ENCODE measurements at places on chromosomes 5 and 9.

- no peak for DNase-seq
Observed at GRCh38 chr5:53378590-53379247, 101.7 kb upstream of the FST start.

GRCh38 chr5:57724836-57725235 is 242.2 kb upstream of the ACTBL2 start:
- no peak for DNase-seq

- no peak for DNase-seq
Observed at GRCh38 chr5:15009420-15009819, 137.8 kb upstream of the ANKH start.

DNA sequence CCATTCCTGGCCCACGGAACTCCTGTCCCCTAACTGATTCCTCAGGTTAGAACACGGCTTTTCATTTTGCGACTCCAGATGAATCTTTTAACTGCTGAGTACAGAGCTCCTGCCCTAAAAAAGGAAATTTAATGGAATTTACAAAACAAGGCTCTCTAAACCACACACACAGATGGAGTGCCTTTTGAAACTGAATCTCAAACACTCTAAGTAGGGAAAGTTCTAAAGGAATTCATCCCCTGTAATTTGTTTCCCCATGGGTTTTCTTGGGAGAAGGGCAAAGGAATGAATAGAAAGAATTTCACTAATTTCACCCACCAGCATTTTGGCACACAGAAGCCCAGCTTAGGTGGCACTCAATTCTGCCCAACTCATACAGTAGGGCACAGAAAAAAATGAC is 106.5 kb downstream of the THBS4 start:
- DNase-seq = no peak

DNA sequence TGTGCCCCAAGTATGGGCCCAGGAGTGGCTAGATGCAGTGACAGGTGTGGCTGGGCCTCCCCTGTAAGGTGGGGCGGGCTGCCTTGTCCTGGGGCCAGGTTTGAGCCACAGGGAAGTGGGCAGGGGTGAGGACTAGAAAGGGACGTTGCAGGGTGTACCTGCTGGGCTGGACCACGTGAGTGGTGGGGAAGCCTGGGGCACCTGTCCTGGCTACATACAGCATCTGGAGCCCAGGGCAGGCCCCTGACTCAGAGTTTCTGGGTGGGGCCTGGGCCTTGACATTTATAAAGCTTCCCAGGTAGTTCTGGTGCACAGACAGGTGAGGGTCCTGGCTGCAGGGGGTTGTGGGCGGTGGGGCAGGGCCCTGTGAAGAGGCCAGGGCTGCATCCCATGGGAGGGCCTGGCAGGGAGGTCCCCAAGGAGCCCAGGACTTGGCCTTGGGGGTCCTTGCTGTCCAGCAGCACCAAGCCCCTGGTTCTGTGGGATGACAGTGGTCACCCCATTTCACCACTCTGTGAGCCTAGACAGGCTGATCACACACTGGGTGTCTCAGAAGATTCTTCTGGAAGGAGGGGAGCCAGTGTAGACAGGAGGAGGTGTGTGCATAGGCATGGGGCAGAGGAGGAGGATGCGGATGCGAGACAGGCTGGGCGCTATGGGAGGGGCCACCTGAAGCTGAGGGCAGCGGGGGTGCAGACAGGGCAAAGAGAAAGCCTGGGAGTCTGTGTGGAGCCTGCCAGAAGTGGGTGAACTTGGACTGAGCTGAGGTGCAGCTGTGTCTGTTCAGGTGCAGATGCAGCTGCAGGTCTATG is 94.0 kb downstream of the PHF2 start:
- DNase-seq = no peak

All from CD4-positive, alpha-beta T cell treated with Interleukin-2 at 100 ng/mL for 4 hours (primary cell).